Effector memory CD8-positive, alpha-beta T cell (primary cell): ENCODE measurements at places on chromosomes 6 and 20.

- no peak overlapping the region for H3K27ac ChIP-seq
- no peaks in the 10 kb centered on the region for H3K27me3 ChIP-seq
- no peak overlapping the region for H3K4me3 ChIP-seq
- DNase-seq, result no peak
- H3K4me1 ChIP-seq, result no peaks in the 10 kb centered on the region
These were observed 1018.3 kb downstream of the GRIK2 start for GRCh38 chr6:102411796-102412195.

GRCh38 chr6:304833-305370 lies 12.6 kb downstream of the DUSP22 start:
- H3K27me3 ChIP-seq, result no peaks in the 10 kb centered on the region
- H3K36me3 ChIP-seq, result peaks cover 3% of the 10 kb centered on the region
- peaks cover 13% of the 10 kb centered on the region for H3K4me1 ChIP-seq
- no peak overlapping the region for H3K4me3 ChIP-seq
- no peak for DNase-seq

GRCh38 chr6:19102936-19103335 lies 715.8 kb downstream of the RNF144B start:
- no peak overlapping the region for H3K4me3 ChIP-seq
- no peaks in the 10 kb centered on the region for H3K4me1 ChIP-seq
- H3K27me3 ChIP-seq, result no peaks in the 10 kb centered on the region
- no peak for DNase-seq

DNA sequence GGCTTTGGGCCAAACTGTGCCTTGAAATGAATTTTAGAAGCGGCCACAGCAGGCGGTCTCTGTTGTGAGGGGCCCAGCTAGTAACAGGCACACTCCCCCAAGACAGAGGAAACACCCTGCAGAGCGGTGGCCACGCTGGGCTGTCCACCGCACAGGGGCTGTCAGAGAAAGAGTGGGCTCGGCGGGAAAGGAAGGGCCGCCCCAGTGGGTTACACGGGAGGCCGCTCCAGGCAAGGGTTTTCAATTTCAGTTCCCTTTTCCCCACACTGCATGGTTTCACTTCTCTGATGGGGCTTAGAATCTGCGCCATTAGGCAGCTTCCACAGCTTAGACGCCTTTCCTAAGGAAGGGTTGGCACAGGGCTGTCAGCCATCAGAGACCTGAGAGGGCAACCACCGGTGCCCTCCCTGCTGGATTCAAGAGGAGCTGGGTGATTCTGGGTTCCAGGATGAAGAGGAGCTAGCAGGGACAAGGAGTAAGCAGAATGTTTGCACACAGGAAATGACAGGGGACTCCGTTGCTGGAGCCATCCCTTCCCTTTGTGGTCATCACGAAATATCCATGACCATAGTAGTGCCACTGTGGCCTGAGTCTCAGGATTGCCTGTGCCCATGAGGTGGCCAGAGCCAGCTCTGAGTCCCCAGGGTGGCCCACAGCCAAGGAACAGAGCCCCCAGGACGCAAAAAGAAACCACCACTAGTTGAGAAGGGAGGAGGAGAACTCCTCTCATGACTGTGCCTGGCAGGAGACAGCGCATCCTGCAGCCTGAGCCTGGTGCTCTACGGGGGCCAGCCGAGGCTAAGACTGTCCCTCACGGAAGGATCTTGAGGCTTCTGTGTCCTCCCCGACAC lies 282.7 kb downstream of the NRN1 start:
- H3K27ac ChIP-seq, result peak overlapping the region; percentile 39
- peaks cover 7% of the 10 kb centered on the region for H3K4me1 ChIP-seq
- no peaks in the 10 kb centered on the region for H3K36me3 ChIP-seq
- DNase-seq, result no peak
- H3K27me3 ChIP-seq, result no peaks in the 10 kb centered on the region
- no peak overlapping the region for H3K4me3 ChIP-seq

DNA sequence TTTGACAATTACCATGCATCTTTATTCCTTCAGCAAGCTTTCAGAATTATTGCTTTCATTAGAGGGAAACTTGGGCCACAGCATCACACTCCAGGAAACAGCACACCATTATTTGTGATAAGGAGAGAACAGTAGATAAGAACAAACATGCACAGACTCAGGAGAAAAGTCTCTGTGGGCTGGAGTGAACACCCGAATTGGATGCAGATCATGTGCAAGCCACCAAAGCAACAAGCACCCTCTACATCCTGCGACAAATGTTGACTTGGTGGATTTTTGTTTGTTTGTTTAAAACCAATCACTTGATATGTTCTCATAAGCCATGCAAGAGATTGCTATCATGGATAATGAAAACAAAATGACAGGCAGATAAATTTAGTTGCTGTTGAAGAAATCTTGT lies 67.7 kb upstream of the ZFP64 start:
- H3K4me1 ChIP-seq, result no peaks in the 10 kb centered on the region
- no peaks in the 10 kb centered on the region for H3K36me3 ChIP-seq
- H3K4me3 ChIP-seq, result no peak overlapping the region
- no peak for DNase-seq
- H3K27ac ChIP-seq, result no peak overlapping the region

DNA sequence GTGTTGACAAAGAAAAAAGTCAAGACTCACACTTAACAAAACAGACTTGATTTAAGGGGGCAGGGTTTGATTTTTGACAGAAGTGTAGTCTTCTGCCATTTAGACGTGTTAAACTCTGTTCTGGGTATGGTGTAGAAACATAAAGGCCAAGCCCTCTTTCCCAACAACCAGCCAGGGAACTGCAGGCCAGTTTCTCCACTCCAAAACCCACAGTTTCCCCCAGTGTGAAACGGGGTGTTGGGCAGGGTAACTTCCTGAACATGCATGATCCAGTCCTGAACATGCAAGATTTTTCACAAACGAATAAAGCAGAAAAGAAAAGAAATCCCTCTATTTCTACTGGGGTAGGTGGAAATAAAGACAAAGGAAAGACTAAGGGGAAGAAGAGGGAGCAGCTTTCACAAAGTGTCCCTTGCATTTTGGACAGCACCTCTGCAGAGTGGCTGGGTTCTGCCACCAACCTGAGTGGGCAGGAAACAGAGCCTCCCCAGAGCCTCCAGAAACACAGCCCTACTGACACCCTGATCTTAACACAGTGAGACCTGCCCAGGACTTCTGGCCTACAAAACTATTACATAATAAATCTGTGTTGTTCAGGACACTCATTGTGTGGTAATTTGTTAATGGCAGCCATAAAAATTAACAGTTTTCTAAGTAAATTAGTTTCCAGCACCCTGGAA lies 7.5 kb downstream of the APMAP start:
- H3K27me3 ChIP-seq, result no peaks in the 10 kb centered on the region
- DNase-seq, result no peak
- peaks cover 58% of the 10 kb centered on the region for H3K36me3 ChIP-seq
- peak overlapping the region; percentile 71 for H3K27ac ChIP-seq
- peak overlapping the region; percentile 71 for H3K4me3 ChIP-seq

- no peaks in the 10 kb centered on the region for H3K27me3 ChIP-seq
- peak overlapping the region; percentile 38 for H3K27ac ChIP-seq
- H3K36me3 ChIP-seq, result peaks cover 51% of the 10 kb centered on the region
- DNase-seq, result no peak
- H3K4me3 ChIP-seq, result peak overlapping the region; percentile 96
- H3K4me1 ChIP-seq, result peaks cover 54% of the 10 kb centered on the region
These were observed 2.5 kb downstream of the WTAP start for GRCh38 chr6:159729598-159730331.

- no peaks in the 10 kb centered on the region for H3K27me3 ChIP-seq
- DNase-seq, result no peak
- peaks cover 68% of the 10 kb centered on the region for H3K4me1 ChIP-seq
- peaks cover 46% of the 10 kb centered on the region for H3K36me3 ChIP-seq
- H3K4me3 ChIP-seq, result peak overlapping the region; percentile 84
- H3K27ac ChIP-seq, result peak overlapping the region; percentile 95
These were observed 13.2 kb downstream of the ZNF831 start for GRCh38 chr20:59176812-59177211.

- H3K27me3 ChIP-seq, result peaks cover 21% of the 10 kb centered on the region
- H3K4me3 ChIP-seq, result no peak overlapping the region
- DNase-seq, result no peak
- H3K4me1 ChIP-seq, result no peaks in the 10 kb centered on the region
- no peaks in the 10 kb centered on the region for H3K36me3 ChIP-seq
- no peak overlapping the region for H3K27ac ChIP-seq
These were observed 300.9 kb downstream of the DHX35 start for GRCh38 chr20:39263076-39263475.

GRCh38 chr6:117546674-117547073 lies 55.6 kb downstream of the GOPC start:
- no peak for DNase-seq
- peaks cover 33% of the 10 kb centered on the region for H3K4me1 ChIP-seq
- peak overlapping the region; percentile 19 for H3K27ac ChIP-seq
- H3K27me3 ChIP-seq, result no peaks in the 10 kb centered on the region
- H3K36me3 ChIP-seq, result peaks cover 8% of the 10 kb centered on the region

- no peak overlapping the region for H3K4me3 ChIP-seq
- H3K27me3 ChIP-seq, result no peaks in the 10 kb centered on the region
- H3K27ac ChIP-seq, result peak overlapping the region; percentile 71
- peaks cover 2% of the 10 kb centered on the region for H3K36me3 ChIP-seq
- H3K4me1 ChIP-seq, result no peaks in the 10 kb centered on the region
- DNase-seq, result no peak
These were observed 14.6 kb downstream of the MYBL2 start for GRCh38 chr20:43681468-43681942.

- no peak overlapping the region for H3K27ac ChIP-seq
- DNase-seq, result no peak
- H3K4me1 ChIP-seq, result no peaks in the 10 kb centered on the region
- no peaks in the 10 kb centered on the region for H3K27me3 ChIP-seq
These were observed 164.9 kb downstream of the CENPW start for GRCh38 chr6:126504792-126505191.

DNA sequence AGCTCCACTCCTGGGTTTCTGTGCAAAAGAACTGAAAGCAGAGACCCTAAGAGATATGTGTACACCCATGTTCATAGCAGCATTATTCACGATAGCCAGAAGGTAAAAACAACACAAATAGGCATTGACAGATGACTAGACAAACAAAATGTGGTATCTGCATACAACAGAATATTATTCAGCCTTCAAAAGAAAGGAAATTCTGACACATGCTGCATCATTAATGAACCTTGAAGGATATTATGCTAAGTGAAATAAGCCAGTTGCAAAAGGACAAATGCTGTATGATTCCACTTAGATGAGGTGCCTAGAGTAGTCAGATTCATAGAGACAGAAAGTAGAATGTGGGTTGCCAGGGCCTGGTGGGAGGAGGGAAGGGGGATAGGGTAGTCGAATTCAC lies 17.8 kb downstream of the AAR2 start:
- H3K27ac ChIP-seq, result no peak overlapping the region
- no peak for DNase-seq
- no peak overlapping the region for H3K4me3 ChIP-seq
- no peaks in the 10 kb centered on the region for H3K27me3 ChIP-seq

DNA sequence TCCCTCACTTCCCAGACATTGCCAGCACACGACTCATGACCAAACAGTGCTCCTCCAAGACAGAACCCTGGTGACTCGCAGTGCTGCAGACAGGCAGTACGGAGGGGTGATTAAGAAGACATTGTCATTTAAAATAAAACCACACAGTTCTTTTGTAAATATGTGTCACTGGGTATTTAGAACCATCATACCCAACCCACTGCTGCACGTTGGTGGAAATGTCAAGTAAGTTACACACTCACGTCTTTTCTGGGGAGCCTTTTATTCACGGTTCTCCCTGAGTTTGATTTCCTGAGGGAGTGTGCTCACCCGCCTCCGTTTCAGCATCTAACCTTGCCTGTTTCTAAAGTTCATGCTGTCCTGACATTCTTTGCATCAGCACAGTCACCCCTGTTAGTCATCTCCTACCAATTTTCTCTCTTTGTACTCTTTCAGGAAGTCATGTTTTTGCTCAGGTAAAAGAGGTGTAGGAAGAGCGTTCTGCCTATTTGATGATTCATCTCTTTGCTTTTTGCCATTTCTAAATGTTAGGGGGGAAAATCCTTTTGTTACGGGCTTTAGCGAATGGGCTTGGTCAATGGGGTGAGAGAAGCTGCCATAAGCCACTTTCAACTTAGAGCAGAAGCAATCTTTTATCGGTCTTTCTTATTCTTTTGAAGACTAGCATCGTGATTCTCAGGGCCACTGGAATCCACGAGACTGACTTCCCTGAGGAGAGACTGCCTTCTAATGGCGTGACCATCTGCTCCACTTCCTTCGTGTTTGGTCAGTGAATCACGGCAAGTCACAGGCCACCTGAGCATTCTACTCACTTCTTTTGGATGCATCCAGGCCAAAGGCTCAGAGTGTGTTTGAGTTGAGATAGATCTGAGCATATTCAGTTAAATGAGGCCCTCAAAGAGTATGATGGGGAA lies 512.8 kb upstream of the JARID2 start:
- H3K27me3 ChIP-seq, result no peaks in the 10 kb centered on the region
- no peaks in the 10 kb centered on the region for H3K36me3 ChIP-seq
- H3K27ac ChIP-seq, result peak overlapping the region; percentile 84
